H1 (cell line): ENCODE measurements at places on chromosomes 1 and 21.

DNA sequence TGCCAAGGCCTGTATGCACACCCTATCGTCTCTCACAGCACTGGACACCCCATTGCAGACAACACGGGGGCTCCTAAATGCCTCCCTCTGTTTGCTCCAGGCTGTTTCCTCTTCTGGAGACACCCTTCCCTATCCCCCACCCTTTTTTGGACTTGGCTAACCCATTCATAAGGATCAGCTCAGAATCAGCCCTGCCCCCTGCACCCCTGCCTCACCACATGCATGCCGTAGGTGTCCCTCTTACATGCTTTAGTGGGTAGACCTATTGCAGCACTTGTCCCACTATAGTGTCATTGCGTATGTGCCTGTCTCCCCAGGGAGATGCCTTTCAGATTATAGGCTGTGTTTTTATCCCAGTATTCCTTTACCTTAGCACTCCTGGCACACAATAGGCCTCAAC, 30.9 kb downstream of the OPTC start:
- DNase-seq = no peak

- no peak for DNase-seq
Measured at GRCh38 chr1:165431079-165431478, 13.8 kb downstream of the RXRG start.

GRCh38 chr1:109138358-109138757, 24.4 kb downstream of the ELAPOR1 start:
- no peak for DNase-seq

DNA sequence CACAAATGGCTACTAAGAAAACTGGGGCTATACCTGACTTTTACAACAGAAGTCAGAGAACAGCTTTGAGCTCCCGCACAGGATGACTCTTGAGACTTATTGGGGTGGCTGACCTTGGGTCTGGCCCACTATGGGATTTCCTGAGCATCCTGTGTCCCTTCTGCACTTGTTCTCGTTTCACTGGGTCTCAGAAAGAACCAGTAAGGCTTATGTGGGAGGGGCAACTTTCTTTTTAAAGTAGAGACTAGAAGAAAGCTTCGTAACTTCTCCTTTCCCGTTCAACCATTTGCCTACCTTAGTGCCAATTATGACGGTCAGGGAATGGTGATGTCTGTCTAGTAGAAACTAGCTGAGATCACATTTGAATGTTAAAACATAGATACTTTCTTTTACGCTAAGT, 59.5 kb upstream of the C1orf105 start:
- no peak for DNase-seq

- no peak for DNase-seq
Measured at GRCh38 chr1:212583643-212584042, 24.9 kb upstream of the ATF3 start.

DNA sequence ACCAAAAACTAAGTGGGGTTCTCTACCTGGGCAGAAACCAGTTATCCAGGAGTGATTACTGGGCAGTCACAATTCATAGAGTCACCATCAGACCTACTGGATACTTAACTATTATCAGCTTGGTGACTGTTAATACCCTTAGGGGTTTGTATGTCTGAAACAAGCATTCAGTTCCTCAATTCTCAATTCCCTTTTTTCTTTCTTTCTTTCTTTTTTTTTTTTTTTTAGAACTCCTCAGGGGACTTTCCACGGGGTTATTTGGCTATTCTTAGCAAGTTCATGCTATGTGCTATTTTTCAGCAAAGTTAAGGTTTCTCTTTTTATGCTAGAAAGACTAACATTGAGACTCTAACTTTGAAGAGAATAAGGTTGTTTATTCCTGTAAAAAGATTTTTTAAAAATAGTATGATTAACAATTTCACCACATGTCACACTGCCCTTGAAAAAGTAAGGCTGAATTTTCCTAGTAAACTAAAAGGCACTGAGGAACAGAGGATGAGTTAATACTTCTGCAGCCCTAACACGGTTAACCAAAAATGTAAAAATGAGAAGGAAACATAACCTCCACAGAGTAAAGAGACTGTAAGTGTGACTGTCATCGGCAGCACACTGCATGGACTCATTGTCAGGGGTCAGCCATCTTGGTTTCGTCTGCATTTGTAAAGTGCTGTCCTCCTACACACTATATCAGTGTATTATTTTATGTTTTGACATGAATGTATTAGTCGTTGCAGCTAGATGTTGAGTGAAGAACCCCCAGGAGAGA, 310.2 kb downstream of the NTNG1 start:
- DNase-seq = no peak

- no peak for DNase-seq
Measured at GRCh38 chr1:199096591-199096990, 457.8 kb downstream of the PTPRC start.

DNA sequence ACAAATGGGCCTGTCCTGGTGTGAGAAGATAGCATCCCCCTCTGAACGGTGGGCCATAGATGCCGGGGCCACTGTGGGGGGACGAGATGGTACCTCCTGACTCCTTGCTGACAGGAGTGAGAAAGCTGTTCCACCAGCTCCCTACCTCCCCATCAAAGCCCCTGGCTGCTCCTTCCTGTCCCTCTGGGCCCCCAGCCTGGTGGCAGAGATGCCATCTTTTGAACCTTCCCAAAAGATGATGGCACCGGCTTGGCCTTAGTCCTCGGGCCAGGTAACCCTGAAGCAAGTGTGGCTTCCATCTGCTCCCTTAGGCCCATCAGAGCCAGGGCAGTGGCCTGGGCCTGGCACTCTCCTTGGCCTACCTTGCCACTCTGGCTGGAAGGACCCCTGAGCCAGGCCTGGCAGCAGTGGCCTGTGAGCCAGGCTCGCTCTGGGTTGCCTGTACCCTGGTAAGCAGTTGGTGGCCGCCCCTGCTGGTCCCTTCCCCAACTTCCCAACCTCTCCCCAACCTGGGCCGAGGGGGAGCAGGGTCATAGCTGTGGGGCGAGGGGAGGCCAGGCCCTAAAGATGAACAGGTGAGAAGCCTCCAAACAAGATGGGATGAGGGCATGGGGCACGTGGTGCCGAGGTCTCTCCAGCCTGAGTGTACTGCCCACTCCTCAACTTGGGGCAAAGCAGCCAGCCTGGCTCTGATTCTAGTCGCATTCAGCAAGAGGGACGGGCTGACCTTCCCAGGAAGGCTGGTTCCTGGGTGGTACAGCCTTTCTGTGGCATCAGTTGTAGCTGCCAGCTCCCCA, 34.7 kb downstream of the ZBTB17 start:
- DNase-seq = no peak

DNA sequence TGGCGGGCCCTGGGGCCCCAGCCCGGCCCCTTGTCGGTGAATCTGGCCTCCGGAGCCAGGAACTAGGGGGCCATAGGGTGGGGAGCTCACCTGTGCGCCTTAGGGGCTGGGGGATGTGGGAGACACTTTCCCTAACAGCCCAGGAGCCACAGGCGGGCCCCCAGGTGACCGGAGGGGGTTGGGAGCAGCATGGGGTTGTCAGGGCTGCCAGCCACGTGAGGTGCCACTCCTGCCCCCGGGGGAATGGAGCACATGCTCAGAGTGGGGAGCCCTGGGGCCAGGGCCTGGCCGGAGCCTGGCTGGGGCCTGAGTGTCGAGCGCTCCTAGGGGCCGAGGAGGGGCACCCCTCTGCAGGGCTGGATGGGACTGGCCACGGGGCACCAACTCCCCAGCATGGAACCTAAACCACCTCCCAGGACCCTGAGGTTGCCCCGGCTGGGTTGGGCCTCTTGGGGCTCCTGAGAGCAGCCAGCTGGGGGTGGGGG, 19.9 kb downstream of the PRXL2B start:
- no peak for DNase-seq

DNA sequence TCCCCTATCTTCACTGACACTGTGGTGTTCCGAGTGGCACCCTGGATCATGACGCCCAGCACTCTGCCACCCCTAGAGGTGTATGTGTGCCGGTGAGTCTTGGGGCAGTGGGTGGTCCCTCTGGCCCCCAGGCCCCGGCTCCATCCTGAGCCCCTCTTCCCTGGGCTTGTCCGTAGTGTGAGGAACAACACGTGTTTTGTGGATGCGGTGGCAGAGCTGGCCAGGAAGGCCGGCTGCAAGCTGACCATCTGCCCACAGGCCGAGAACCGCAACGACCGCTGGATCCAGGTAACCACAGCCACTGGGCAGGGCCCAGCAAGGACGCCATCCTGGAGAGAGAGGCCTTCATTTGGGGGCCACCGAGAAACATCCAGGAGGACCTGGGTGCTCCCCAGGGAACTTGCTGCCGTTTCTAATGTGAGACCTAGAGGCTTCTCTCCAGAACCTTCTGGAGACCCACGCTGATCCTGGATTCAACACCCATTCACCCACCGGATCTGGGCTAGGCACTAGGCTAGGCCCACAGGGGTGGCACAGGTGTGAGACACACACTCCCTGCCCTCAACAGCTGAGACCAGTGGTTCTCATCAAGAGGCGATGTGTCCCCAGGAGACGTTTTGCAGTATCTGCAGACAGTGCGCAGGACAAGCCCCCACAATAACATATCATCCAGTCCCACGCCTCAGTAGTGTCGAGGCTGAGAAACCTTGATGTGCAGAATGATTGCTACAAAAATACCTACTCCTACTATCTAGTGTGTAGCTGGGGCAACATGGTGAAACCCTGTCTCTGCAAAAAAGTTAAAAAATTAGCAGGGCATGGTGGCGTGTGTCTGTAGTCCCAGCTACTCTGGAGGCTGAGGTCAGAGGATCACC, 22.2 kb downstream of the PADI3 start:
- DNase-seq = no peak

GRCh38 chr1:111690306-111690617, 48.9 kb downstream of the INKA2 start:
- no peak for DNase-seq

DNA sequence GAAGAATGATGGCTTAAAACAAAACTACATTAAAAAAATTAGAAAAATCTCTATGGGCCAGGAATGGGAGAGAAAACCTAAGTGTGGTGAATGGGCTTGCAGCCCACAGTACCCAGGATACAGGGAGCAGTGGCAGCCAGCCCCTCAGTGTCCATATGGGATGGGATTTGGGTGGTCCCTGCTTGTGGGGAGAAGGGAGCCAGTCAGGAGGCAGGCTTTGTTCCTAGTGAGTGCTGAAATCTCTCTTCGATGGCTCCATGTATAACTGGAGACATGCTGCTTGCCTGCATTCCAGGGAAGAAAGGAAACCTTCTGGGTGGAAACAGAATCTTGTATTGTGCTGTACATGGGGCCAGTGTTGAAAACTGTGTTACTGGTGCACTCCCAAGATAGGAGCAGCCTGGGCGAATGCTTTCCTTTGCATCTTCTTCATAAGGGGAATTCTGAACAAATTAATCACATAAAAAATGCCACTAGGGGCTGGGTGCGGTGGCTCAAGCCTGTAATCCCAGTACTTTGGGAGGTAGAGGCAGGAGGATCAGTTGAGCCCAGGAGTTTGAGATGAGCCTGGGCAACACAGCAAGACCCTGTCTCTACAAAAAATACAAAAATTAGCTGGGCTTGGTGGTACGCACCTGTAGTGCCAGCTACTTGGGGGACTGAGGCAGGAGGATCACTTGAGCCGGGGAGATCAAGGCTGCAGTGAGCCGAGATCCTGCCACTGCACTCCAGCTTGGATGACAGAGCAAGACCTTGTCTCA, 36.0 kb downstream of the PTPRU start:
- no peak for DNase-seq

DNA sequence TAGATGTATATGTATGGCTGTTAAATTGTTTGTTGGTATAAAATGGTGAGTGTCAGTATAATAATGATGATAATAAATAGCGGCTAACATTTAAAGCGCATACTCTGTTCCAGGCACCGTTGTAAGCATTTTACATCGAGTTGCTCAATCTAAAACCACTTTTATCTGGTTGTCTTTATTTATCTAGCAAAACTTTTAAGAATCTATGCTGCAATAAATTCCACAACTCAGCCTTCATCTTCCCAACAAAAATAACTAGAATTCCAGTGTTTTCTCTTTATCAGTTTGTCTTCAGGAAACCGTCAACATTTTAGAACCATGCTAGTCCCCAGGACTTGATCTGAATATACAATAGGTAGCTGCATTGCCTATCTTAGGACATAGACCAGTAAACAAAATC, 19.3 kb upstream of the SLC16A1 start:
- DNase-seq = no peak

DNA sequence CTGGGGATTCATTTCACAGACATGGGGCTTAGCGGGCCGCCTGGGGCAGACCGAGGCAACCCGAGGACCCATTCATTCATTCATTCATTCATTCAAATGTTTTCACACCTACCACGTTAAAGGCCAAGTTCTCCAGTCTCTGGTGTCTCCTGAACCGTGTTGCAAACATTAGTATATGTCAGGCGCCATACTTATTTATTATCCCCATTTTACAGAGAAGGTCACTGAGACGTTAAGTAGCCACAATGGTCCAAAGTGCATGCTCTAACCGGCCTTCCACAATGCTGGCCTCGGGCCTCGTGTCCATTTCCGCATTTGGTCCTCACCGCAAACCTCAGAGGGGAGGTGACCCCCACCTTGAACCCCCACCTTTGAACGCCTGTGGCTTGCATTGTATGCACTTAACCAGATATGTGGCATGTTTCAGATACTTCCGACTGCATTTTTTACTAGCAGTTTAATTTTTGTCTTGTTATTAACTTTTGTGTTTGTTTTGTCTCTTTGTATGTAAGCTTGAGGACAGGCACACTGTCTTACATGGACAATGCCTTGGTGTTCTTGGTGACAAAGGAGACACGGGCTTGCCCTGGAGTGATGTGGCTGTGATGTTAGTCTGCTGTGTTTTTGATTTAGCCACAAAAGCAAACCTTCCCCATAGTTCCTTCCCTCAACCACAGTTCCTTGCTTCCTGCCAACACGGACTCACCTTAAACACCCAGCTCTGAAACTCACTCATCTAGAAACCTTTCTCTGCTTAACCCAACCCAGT, 1.2 kb upstream of the IFFO2 start:
- no peak for DNase-seq

- no peak for DNase-seq
Measured at GRCh38 chr1:10161541-10162290, 48.7 kb upstream of the KIF1B start.

DNA sequence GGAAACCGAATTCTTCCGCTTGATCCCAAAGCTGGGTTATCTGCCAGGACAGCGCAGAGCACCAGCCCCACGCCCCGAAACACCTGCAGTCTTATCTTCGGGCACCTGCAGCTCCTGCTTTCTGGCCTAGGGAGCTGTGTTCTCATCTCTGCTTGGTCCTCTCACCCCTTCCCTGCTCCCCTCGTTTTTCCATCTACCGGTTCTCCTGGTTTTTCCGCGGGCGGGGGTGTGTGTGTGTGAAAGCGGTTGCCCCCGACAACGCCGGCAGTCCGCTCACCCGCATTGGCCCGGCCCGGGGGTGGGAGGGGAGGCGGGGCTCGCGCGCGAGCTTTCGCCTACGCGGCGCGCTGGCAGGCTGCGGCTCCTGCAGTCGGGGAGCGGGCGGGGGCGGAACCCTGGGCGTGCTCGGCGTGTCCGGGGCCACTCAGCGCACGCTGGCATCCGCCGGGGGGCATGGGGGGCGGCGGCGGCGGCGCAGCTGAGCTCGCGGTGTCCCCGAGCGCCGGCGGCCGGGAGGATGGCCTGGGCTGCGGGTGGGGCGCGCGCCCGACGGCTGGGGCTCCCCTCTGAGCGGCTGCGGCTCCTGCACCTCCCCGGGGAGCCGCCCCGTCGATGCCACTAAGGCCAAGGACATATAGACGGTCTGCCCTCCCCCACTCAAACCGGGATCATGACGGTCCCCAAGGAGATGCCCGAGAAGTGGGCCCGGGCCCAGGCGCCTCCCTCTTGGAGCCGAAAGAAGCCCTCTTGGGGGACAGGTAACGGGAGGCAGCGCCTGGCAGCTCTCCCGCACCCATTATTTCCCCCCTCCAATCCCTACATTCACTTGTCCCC, 3.2 kb downstream of the ATP8B2 start:
- DNase-seq = no peak

GRCh38 chr1:83029916-83030315, 969.0 kb downstream of the TTLL7 start:
- DNase-seq = no peak

- no peak for DNase-seq
Measured at GRCh38 chr1:60359431-60359830, 285.9 kb upstream of the C1orf87 start.
